HepG2 (cell line): ENCODE measurements at places on chromosomes 5 and 9. TPM values are rescaled to one million over a fixed set of nuclear protein-coding genes. Genes with fewer than 3 reads are reported as not detected.

DNA sequence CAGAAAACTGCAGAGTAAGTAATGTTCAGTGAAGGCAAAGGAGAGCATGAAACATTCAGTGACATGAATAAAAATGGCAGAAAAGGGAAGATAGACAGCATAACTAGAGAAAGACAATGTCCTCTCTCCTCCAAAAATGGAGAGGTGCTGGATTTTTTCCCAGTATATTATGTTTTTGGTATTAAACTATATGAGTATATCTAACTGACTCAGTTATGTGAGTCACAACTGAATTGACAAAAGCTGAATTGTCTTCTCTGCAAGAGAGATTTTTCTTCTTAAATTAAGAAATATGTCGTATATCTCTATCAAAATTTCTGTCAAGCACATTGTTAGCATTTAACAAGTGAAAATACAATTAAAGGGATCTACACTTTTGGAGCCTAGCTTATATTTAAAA, 375.1 kb downstream of the CHSY3 start:
- H3K27me3 ChIP-seq = no peaks in the 10 kb centered on the region
- no peak overlapping the region for H3K4me3 ChIP-seq
- H3K27ac ChIP-seq = no peak overlapping the region

DNA sequence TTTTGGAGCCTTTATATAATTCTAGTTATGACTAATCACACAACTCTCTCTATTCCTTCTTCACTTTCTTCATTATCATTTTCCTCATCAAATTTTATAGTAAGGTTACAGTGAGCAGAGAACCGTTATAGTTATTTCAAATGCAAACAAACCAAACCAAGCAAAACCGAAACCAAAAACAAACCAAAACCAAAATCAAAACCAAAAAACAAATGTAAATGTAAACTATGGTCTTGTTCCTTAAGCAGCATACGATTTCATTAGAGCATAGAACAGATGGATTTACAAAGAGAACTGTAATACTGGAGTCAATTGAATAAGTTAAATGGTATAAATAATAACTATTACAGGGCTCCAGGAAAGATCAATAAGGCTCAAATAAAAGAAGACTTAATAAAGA, 447.1 kb downstream of the LRRC70 start:
- no peak for DNase-seq
- H3K4me3 ChIP-seq = no peak overlapping the region
- no peaks in the 10 kb centered on the region for H3K36me3 ChIP-seq

- H3K36me3 ChIP-seq = no peaks in the 10 kb centered on the region
- H3K27me3 ChIP-seq = peaks cover 12% of the 10 kb centered on the region; the same call in 2 of the 3 replicates
- no peaks in the 10 kb centered on the region for H3K4me1 ChIP-seq
- no peak overlapping the region for H3K27ac ChIP-seq
Measured at GRCh38 chr5:171330021-171330420, 21.0 kb downstream of the TLX3 start.

- peaks cover 69% of the 10 kb centered on the region for H3K4me1 ChIP-seq
- no peaks in the 10 kb centered on the region for H3K27me3 ChIP-seq
- peaks cover 17% of the 10 kb centered on the region; the same call in 2 of the 3 replicates for H3K36me3 ChIP-seq
- no peak overlapping the region for H3K27ac ChIP-seq
Measured at GRCh38 chr9:92619601-92620300, 50.2 kb downstream of the IPPK start.

Gene NUTM2G
- polyA plus RNA-seq = not detected in 2 replicates

Gene SUSD3
- 9.1 and 11.7 TPM in 2 replicates for polyA plus RNA-seq
